Left kidney (tissue), 8 donors: ENCODE measurements at places on chromosomes 1 and 21.

- DNase-seq: no peak
Measured at GRCh38 chr1:161070761-161071160, 1.1 kb upstream of the ARHGAP30 start.

- no peak for DNase-seq
Measured at GRCh38 chr1:3529099-3529729, 74.7 kb downstream of the ARHGEF16 start.

DNA sequence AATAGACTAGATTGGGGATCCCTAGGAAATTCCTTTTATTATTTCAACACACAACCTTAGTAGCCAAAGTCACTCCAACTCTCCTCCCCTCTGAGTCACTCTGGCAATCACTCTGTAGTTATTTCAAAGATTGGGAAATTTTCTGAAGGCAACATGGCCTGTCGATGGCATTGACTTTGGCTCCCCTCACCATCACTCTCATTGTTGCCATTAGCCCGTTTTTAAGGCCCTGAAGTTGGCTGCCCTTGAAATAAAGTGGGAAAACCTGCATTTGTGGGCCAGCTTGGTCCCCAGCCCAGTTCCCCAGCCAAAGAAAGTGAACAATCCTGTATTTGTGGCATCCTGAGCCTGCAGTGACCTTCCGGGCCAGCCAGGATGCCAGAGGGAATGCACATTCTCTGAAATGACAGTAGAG lies 52.5 kb downstream of the CDC7 start:
- no peak for DNase-seq

GRCh38 chr1:47262787-47263413 lies 30.9 kb upstream of the TAL1 start:
- DNase-seq: peak; percentile 18

DNA sequence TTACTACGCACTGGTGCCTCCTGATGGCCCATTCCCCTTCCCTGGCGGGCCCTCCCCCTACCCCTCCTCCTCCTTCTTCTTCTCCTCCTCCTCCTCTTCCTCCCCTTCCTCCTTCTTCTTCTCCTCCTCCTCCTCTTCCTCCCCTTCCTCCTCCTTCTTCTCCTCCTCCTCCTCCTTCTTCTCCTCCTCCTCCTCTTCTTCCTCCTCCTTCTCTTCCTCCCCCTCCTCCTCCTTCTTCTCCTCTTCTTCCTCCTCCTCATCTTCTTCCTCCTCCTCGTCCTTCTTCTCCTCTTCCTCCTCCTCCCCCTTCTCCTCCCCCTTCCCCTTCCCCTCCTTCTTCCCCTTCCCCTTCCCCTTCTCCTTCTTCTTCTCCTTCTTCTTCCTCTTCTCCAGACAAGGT lies 64.7 kb upstream of the COG2 start:
- DNase-seq: no peak

GRCh38 chr1:109913360-109913879 lies 2.8 kb downstream of the CSF1 start:
- no peak for DNase-seq

DNA sequence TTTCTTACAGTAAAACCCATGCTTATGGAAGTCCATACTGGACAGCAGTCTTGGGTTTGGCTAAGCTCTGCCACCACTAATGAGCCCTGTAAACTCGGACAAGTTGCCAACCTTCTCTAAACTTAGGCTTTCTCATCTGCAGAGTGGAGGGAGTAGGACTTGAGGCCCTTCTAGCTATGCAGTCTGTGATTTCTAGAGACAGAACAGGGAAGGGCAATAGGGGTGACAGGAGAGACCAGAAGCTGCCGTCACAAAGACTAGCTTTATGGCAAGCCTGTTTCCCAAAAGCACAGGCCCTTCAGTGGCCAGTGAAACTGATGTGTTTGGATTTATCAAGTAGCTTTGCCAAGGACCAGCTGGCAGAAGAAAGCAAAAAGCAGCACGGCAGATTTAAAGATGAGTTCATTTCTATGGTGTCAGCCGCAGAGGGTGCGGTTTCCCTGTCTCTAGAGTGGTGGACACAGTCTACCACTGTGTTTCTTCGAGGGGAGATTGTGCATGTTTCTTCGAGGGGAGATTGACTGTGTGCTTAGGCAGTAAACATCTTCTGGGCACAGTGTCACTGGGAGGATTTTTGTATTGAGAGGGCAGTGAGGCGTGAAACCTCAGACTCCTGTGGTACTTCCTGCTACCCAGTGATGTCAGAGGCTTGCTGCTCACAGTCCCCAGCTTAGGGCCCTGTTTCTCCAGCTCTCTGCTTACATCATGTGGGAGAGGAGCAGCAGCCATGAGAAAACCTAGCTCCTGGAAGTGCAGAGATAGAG lies 119.0 kb downstream of the ROR1 start:
- peak; percentile 54 for DNase-seq

- no peak for DNase-seq
Measured at GRCh38 chr1:247218121-247218651, 37.7 kb upstream of the VN1R5 start.

GRCh38 chr1:165143437-165144065 lies 213.0 kb downstream of the LMX1A start:
- no peak for DNase-seq

GRCh38 chr1:164867590-164867989 lies 308.6 kb downstream of the PBX1 start:
- no peak for DNase-seq

- no peak for DNase-seq
Measured at GRCh38 chr1:201119206-201120197, 7.3 kb upstream of the CACNA1S start.

GRCh38 chr1:19469004-19469403 lies 16.3 kb downstream of the CAPZB start:
- no peak for DNase-seq

DNA sequence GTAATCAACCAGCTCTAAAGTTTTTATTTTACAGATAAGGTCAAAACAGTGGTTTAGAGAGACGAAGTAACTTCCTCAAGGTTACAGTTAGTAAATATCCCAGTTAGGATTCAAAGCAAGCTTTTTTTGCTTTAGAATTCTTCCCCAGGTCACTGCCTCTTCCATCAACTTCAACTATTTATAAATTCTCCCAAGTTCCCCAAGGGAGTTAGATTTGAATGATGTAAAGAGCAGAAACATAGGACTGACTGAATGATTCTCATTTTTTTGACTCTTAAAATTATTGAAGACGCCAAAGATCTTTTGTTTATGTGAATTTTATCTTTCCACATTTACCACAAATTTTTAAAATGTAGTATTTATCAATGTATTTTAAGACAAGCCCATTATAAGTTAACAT lies 4.1 kb downstream of the POGZ start:
- no peak for DNase-seq

GRCh38 chr1:188615321-188615720 lies 1786.6 kb downstream of the PLA2G4A start:
- no peak for DNase-seq

DNA sequence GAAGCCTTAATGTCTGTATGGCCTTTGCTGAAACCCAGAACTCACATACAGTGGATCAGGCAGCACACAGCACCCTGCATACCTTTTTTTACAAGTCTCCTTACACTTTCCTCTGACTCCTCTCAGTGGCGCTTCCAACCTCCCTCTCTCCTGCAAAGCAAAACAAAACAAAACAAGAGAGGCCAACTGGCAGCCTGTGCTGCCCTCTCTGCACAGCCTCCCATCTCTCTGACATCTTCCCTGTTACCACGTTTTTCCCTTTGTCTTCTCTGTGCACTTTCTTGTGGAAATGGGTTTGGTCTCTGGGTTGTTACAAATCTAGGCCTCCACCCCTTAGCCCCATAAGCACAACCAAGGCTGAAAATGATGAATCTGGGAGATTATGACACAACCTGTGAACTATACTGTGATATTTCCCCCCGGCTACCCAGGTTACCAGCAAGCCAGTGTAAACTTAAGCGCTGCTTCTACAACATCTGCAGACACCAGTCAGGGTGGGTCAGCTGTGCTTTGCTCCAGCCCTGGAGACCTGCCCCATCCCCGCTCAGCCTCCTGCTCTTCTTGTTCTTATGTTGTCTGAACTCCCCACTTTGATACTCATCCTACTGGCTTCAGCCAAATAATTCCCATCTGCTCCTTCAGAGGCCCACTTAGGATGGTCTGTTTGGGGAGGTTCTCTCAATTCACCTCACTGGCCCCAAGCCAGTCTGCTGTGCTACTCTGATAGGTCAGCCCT lies 54.9 kb upstream of the FMOD start:
- DNase-seq: no peak
